ENCODE measurements at places on chromosomes 2 and 18. TPM values are rescaled to one million over a fixed set of nuclear protein-coding genes. Genes with fewer than 3 reads are reported as not detected.

The PSTPIP2 gene
- 2.8 TPM for total RNA-seq

The OST4 gene
- 499 TPM for total RNA-seq

The UGT1A10 gene
- not detected for total RNA-seq

The RNPEPL1 gene
- total RNA-seq, result 20.2 TPM

The HOXD12 gene
- not detected for total RNA-seq

The SPATA3 gene
- total RNA-seq, result not detected

The CTAGE1 gene
- total RNA-seq, result 0.11 TPM

The FKBP1B gene
- 7.5 TPM for total RNA-seq

The MGAT5 gene
- 15.9 TPM for total RNA-seq

The CD207 gene
- total RNA-seq, result not detected

The CCDC141 gene
- not detected for total RNA-seq

The MYL1 gene
- not detected for total RNA-seq

The DNAJC27 gene
- total RNA-seq, result 1.3 TPM

The TBC1D8 gene
- 3.4 TPM for total RNA-seq

The RAPGEF4 gene
- total RNA-seq, result 2.2 TPM

The PARD3B gene
- total RNA-seq, result 8.1 TPM

The DES gene
- 0.51 TPM for total RNA-seq

The CHRNG gene
- total RNA-seq, result not detected

The SPP2 gene
- not detected for total RNA-seq

The FAM161A gene
- total RNA-seq, result 0.76 TPM

All from GM23248 (cell line).